ENCODE measurements at places on chromosomes 5 and 9.

- DNase-seq = peak; percentile 49
Observed at GRCh38 chr5:171450423-171451331, 31.2 kb downstream of the FGF18 start.

GRCh38 chr5:142874540-142874939, 104.4 kb downstream of the ARHGAP26 start:
- no peak for DNase-seq

- no peak for DNase-seq
Observed at GRCh38 chr9:124776954-124777648, at the start of gene OLFML2A. OLFML2A (plus strand) TSS chr9:124777133; CDS start chr9:124777271, 138 bp downstream.

- no peak for DNase-seq
Observed at GRCh38 chr5:91175708-91176107, 207.4 kb downstream of the ARRDC3 start.

DNA sequence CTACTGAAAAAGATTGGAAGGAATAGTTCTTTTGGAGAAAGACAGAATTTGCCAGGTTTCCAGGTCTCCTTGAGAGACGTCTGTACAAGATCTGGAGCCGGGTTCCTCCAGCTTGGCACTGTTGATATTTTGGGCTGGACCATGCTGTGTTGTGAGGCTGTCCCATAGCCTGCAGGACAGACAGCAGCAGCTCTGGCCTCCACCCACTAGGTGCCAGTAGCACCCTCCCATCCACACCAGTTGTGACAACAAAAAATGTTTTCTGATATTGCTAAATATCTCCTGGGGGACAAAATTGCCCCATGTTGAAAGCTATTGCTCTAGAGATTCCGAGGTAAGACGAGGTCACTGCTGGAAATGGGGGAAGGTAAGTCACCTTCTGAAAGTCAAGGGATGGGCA, 287.7 kb upstream of the DAP start:
- no peak for DNase-seq

DNA sequence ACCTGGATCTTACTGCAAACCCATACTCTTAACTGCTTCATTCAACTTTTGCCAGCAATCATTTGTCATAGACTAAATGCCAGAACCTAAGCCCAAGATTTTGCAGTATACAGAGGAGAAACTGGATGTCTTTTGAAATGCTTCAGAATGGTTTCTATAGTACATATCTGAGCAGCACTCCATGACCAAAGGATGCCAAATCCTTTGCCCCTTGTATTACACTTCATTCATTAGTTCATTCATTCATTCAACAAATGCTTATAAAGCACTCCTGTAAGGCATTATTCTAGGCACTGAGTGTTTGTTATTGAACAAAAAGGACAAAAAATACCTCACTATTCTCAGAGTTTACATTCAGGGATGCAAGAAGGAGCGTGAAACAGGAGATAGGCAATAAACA, 119.9 kb downstream of the SLC1A3 start:
- no peak for DNase-seq

DNA sequence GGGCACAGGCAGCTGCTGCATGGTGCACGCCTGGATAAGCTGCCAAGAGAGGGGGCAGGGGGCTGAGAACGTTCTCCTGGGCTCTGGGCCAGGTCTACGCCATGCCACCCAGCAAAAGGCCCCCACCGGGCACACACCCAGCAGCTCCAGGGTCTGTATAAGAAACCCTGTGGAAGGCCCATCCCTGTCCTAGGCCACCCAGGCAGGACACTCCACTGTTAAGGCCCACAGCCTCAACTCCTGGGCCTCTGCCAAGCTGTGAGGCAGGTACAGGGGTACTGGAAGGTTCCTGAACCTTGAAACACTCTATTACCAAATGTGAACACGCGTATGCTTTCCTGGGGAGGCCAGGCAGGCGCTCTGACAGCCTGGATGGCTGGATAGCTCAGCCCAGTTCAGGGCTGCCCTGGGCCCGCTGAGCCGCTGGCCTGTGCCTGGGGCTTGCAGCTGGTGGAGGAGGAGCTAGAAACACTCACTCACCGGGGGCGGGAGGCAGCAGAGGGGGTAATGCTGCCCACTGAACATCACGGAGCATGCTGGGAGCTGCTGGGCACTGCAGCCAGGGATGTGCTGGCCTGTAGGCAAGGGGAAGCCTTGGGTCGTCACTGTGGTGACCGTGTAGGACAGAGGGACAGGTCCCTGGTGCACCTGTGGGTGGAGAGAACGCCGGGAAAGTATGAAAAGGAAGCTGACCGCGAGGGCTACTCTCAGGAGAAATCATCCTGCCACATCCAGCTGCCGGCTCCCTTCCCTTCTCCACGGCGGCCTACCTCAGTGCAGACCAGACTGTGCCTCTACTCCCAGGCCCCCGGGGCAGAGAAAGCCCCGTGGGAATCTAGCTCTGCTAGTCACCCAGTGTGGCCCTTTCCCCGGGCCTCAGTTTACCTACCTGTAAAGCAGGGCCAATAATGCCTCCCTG, 6.0 kb downstream of the RNF44 start:
- no peak for DNase-seq

DNA sequence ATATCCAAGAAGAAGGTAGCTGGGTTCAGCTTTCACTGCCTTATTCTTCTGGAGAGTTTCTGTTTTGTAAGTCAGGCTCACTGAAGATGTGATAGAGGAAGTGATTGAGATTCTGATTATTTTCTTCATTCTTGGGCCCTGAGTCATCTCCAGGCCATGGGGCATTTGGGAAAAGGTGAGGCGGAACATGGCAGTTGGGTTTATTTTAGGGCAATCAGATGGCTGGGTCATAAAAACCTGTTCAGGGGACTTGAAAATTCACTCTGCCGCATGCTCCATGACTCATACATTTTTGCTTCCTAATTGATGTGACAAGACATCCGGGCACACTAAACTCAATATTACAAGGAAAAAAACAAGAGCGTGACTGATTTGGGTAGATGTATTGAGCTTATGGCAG, 265.7 kb upstream of the KLF4 start:
- DNase-seq = peak; percentile 86

- no peak for DNase-seq
Observed at GRCh38 chr9:121950441-121950840, 142.7 kb downstream of the TTLL11 start.

DNA sequence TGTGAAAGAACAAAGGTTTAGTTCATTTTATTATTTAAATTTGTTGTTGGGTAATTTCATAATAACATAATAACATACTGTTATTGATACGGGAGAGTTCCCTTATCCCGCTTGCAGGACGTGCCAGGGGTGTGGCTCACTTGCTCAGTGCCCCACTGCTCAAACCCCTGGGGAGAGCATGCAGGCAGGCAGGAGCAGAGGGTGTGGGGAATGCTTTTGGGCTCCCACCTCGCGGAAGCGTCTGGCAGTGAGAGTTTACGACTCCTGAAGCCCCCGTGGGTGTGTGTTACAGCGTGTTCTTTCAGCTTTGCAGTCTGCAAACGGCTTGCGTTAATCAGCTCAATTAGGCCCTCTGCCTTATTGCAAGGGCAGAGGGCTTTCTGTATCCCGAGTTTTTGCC, 675.9 kb downstream of the SEMA5A start:
- no peak for DNase-seq

- no peak for DNase-seq
Observed at GRCh38 chr5:9387879-9388278, 158.0 kb downstream of the SEMA5A start.

- no peak for DNase-seq
Observed at GRCh38 chr9:78777747-78778146, 480.8 kb downstream of the PSAT1 start.

DNA sequence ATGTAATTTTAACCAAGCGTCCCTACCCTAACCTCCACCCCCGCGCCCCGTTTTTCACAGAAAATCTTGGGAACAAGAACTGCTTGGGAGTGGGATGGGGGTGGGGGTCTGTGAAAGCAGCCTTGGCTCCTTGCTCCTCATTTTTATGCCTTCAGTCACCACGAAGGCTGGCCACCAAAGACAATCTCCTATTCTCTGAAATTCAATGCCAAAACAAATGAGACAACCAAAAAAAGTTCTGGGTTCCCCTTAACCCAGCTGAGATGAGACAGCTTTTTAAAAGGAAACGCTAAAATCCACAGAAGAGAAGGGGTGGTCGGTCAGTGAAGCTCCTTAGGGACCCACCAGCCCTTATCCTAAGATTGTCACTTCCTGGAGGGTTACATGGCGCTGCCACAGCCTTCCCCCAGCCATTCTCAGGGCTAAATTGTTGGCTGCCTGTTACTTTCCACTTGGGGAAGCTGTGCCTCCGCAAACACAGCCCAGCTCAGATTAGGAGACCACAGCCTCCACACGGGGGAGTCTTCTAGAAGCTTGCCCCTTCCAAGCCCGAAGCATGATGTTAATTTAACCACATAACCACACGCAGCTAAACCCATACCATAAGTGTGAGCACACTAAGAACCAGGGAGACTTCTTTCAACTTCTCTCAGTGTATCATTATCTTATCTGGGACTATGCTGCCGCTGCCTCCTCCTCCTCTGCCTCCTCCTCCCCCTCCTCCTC, 136.3 kb downstream of the FOXD1 start:
- DNase-seq = peak; percentile 26

DNA sequence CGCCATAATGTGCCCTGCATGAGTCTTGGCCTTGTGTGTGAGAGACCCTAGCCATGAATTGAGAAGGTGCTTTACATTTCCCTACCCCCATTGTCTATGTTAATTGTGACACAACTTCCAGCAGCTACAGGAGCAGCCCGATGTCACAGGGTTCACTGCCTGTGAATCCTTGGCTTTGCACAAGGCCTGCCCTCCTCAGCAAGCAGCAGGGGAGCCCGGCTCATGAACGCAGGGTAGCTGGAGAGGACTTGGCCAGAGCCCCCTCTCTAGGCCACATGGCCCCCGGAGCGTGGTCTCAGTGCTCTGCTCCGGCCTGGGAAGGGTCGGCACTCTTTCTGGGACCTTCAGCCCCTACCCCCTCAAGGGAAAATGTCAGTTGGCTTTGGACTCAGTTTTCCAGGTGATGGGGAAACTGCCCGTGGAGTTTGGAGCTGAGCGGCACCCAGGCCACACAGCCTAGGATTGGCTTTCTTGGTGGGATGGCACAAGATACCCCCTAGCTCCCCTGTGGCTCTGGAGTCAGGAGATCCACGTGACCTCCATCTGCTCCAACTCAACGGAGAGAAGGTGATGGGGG, 160.8 kb downstream of the DAB2IP start:
- DNase-seq = no peak

DNA sequence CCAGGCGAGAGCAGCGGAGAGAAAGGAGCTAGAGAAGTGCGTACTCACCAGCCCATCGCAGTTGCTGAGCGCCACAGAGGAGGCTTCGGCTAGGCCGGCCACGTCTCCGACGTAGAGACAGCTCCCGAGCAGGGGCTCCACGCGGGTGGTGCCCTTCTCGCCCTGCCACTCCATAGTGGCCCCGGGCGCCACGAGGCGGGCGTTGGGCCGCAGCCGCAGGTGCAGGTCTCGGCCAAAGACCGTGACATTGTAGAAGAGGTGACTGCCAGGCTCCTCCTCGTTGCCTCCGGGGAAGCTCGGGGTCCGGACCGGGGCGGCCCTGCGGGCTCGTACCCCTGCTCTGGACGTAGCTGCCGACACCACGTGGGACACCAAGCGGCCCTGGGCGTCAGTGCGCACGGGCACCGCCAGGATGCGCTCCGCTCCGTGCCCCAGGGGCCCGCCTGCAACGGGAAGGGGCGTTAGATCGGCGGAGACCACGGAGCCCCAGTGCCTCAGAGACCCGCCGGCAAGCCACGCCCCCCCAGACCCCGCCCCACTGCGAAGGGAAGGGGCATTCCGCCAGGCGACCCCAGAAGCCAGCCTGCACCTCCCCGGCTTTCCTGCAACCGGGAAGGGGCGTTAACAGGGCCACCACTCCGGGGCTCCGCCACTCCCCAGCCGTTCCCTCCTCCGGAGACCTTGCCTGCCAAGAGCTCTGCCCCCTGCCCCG, 1.4 kb downstream of the ADAMTS2 start:
- DNase-seq = no peak

- DNase-seq = no peak
Observed at GRCh38 chr5:132098151-132098594, 24.6 kb downstream of the CSF2 start.

DNA sequence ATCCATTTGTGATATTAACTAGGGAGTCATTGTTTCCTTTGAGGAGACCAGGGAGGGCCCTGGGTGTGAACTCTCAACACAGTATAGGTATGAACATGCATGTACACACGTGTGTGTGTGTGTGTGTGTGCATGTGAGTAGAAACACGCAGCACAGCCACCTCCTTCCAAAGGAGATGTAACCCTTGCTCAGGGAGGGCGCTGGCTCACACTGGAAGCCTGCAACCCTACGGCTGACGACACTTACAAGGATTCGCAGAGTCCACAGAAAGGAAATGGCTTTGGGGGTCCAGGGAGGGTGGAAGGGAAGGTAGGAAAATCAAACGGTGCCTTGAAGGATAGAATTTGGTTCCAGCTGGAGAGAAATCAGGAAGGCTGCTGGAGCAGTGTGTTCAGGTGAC, 21.9 kb downstream of the TRIP13 start:
- DNase-seq = no peak

- no peak for DNase-seq
Observed at GRCh38 chr5:74693191-74693590, 8.2 kb downstream of the HEXB start.

- no peak for DNase-seq
Observed at GRCh38 chr9:137612741-137613142, 6.1 kb upstream of the EHMT1 start.

- no peak for DNase-seq
Observed at GRCh38 chr5:162593881-162594280, 526.3 kb downstream of the GABRG2 start.

DNA sequence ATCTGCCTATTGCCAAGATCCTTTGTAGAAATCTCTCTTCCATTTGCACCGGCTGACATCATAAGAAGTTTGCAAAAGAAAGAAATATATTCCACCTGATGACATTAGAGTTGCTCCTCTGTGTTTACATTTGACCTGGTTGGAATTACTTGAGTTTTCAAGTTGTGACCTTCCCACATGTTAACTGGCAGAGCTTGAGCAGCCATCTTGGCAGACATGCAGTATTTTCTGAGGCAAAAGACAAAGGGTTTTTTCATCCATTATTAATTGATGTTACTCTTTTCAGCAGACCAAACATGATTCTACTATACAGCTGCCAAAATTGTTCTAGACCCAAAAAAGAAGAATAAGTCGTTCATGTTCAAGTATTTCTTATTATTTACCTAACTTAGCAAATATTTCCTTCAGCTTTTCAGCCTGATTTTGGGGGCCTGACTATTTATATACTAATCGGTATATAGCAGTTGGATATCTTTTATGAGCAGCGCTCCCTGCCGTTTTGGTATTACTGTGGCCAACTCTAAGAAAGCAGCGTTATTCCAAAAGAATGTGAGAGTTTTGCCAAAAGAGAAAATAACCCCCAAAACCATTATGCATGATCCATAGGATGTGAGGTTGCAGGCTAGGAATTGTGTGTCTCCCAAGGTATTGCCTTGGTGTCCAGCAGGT, 212.9 kb downstream of the PBX3 start:
- no peak for DNase-seq

- no peak for DNase-seq
Observed at GRCh38 chr5:58241389-58241788, 218.5 kb downstream of the PLK2 start.
